ENCODE measurements at places on chromosomes 5 and 9.

- DNase-seq: no peak
Measured at GRCh38 chr5:16805486-16805885, 130.6 kb downstream of the MYO10 start.

- no peak for DNase-seq
Measured at GRCh38 chr5:149816661-149817060, 86.6 kb downstream of the PPARGC1B start.

GRCh38 chr5:143749581-143750205, 62.3 kb upstream of the HMHB1 start:
- no peak for DNase-seq

DNA sequence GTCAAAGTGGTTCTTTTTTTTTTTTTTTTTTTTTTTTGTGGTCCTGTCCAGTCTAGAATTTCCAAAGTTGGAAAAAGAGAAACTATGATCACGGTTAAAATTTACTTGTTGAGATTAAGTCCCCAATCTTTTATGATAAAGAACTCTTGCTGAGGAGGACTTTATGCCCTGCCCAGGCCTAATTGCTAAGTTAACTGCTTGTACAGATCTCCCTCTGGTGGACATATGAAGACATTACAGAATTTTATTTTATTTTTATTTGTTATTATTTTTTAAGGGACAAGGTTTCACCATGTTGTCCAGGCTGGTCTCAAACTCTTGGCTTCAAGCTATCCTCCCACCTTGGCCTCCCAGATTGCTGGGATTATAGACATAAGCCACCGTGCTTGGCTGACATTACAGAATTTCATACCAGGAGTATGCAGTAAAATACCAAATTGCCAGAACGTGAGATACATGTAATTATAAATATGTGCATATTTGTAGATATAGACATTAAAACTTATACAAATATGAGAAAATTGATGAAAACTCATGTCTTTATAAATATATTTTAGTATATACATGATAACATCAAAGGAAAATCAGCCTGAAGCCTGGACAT, 91.2 kb downstream of the RFK start:
- peak; percentile 34 for DNase-seq

DNA sequence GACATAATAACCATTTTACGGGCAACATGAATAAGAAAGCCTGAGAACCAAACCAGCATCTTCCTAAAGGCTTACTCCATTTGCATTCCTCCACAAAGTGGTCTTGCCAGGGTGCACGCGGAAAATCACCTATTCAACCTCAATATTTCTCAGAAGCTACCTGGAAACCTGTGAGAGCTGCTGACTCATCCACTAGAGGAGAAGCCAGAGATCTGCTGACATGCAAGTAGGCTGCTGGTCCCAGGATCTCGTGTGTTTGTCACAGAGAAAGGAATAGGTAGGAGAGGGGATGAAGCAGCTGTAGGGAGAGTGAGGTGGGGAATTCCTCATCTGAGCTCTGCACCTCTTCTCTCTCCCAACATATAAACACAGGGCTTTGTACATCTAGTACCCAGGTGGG, 138.1 kb downstream of the ADAMTS12 start:
- DNase-seq: no peak

- DNase-seq: no peak
Measured at GRCh38 chr9:126505697-126506346, 107.9 kb upstream of the LMX1B start.

DNA sequence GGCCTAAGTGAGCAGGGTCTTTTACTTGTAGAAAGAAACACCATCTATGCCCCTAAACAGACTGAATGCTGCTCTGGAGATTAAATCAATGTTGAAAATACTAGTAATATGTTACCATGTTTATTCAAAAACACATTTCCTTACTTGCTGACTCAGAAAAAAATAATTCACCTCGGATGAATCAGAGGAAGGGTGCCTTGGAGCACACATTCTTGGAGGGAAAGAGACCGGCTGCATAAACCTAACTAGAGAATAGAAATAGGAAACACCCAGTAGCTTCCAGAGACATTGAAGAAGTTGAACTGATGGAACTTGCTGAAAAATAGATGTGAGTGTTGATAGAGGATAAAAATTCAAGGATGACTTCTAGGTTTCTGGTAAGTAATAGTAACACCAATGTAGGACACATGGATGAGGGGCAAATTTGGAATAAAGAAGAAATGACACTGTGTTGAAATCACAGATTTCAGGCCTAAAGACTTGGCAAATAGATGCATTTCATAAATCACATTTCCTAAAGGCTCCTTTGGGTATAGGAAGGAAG, 76.9 kb upstream of the MINAR2 start:
- peak; percentile 79 for DNase-seq

DNA sequence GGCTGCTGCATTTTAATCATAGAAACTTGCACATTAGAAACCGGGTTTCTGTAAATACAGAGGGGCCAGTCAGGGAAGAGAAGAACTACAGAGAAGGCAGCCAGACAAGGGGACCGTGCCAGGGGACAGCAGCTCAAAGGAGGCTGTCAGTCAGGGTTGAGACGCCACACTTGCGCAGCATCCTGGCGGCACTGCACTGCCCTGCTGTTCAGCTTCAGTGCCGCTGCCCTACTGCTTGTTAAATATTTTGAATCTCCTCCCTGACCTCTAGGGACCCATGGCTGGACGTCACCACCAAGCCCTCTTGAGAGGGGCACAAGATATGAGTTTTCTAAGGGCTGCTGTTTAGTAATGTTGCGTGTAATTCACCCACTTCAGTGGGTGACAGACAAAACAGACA, 43.6 kb upstream of the ZBTB43 start:
- no peak for DNase-seq

GRCh38 chr5:35087991-35088390, 40.2 kb upstream of the AGXT2 start:
- peak; percentile 9 for DNase-seq

- no peak for DNase-seq
Measured at GRCh38 chr9:132020272-132020671, 59.4 kb downstream of the MED27 start.

DNA sequence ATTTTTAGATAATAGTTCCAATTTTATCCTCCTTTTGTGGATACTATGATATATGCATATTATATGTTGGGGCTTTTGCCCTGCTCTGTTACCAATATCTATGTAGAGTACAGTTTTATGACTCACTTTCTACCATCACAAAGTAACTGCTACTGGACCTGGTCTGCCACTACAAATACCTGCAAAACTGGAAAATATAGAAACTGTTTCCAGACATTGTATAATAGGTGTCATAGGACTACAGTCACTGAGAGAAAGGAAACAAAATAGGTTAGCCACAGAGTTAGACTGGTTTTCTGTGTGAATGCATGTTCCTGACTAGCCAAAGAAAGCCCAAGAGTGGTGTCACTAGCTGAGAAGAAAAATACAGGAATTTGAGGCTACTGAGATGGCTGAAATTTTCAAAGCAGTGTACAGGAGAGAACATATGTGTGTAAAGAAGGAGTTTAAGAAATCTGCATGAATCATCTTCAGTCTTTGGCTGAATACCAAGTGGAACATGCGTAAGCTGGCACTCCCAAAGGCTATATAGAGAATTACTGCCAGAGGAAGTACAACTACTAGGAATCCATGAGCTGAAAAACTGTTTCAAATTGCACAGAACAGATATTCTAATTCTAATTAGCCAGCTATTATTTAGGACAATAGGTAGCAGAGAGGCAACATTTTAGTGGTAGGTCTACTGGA, 29.0 kb upstream of the FAM174A start:
- DNase-seq: peak; percentile 84

- peak; percentile 21 for DNase-seq
Measured at GRCh38 chr5:17436350-17436749, 61.7 kb upstream of the TAF11L2 start.

DNA sequence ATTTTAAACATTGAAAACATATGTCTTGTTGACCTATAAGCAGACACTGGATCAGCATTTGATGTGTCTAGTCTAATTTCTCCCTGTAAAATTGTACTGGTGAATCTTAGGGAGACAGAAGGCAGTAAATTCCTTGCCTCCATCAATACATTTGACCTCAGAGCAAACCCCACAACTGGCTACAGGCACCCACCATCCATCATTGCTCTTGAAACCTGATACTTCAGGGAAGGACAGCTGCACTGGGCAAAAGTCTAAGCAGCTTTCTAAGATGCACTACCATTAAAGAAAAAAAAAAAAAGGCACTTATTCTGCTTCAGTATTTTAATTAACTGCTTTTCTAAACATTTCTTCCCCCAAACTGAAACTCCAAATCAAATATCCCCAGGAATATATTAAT, 1051.3 kb upstream of the DMAC1 start:
- no peak for DNase-seq

- no peak for DNase-seq
Measured at GRCh38 chr9:83034026-83034425, 28.9 kb downstream of the RASEF start.

GRCh38 chr9:113269355-113269754, 6.0 kb downstream of the CDC26 start:
- DNase-seq: no peak

DNA sequence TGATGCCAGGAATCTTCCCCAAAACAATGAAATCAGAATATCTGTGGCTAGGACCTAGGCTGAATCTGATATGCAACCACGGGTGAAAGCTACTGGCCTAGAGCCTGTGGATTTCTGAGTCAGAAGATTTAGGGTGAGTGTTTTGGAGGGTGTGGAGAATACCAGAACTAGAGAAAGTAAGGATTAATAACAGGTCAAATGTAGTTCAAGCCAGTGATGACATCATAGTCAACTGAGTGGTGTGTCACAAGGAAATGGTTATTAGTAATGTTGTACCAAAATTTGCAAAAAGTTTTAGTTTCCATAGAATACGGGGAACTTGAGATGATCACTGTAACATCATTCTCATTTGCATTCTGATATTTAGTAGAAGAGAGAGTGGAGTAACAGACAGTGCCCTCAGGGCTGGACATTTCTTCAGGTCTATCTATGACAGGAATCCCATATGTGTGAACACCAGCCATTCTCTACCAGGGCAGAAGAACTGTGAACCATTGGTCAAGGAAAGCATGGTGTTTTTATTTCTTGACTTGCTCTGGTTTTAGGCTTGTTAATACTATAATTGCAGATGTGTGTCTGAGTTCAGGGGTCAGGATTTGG, 3.7 kb downstream of the GALNT12 start:
- peak; percentile 58 for DNase-seq

- no peak for DNase-seq
Measured at GRCh38 chr5:68369457-68370125, 154.0 kb downstream of the PIK3R1 start.

DNA sequence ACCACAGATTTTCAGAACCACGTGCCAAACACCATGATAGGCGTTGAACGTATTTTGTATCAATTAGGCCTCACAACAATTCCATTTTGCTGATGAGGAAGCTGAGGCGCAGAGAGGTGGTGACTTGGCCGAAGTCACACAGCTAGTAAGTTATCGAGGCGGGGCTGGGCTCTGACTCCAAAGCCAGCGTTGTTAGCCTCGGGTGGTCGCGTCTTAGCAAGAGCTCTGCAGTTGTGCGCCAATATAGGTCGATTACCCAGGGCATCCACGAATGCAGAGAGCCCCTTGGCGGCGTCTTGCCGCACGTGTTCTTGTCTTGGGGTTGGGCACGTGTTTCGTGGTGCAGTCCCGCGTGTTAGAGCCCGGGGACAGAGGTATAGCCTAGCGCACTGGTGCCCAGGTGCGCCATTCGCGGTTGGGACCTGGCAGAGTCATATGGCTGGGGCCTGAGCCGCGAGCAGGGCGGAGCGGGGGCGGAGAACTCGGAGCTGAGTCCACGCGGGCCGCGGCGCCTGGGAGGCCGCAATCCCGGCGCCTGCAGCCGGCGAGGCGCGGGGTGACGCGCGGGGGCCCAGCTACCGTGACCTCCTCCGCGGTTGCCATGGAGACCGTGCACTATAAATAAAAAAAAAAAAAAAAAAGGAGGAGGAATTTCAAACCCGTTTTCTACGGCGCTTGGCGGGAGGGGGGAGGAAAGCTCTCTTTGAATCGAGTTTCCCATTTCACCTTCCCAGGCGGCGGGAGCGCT, 62.3 kb downstream of the CXXC5 start:
- no peak for DNase-seq

DNA sequence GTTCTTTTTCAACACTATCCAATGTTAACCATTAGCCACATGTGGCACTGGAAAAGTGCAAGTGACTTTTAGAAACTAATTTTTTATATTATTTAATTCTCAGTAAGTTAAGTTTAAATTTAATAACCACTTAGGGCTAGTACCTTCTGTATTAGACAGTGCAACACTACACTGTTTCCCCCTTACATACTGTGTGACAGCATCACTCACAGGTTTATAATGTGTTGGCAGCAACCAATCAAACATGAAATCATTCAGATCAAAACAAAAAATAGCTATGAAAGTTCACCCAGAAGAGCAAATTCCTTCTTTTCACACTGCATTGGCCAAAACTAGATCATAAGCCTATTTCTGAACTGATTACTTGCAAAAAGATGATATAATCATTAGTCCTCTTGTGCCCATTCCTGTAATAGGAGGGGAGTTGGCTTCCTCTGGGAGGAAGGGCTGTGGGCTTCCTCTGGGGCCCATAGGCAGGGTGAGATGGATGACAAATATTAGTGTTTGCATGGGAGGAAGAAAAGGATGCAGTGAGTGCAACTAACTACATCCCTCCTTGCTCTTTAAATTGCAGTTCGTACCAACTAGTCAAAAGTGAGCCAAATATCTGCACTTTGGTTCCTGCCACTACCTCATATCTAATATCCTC, 708.1 kb upstream of the RGMB start:
- peak; percentile 73 for DNase-seq

DNA sequence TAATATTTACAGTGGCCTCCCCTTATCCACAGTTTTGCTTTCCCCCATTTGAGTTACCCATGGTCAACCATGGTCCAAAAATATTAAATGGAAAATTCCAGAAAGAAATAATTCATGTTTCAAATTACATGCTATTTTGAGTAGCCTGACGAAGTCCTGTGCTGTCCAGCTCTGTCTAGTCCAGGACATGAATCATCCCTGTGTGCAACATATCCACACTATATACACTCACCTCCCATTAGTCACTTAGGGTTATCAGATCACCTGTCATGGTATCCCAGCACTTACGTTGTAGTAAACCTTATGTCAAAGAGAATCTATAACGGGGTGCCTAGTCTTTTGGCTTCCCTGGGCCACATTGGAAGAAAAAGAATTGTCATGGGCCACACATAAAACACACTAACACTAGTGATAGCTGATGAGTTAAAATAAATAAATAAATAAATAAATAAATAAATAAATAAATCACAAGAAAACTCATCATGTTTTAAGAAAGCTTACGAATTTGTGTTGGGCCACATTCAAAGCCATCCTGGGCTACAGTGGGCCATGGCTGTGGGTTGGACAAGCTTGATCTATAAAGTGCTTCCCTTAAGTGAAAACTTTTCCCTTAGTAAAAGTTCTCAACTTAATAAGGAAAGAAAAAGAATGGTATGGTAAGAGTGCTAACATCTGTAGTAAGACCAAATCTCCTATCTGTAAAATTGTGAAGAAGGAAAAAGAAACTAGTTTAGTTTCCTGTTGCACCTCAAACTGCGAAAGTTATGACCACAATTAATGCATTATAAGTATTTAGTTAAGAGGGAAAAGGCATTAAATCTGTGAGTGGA, 15.9 kb upstream of the OMD start:
- peak; percentile 82 for DNase-seq

- no peak for DNase-seq
Measured at GRCh38 chr9:93072383-93072795, 13.9 kb downstream of the SUSD3 start.

Data from HT1080 (cell line).